ENCODE measurements at places on chromosomes 13 and 19.

DNA sequence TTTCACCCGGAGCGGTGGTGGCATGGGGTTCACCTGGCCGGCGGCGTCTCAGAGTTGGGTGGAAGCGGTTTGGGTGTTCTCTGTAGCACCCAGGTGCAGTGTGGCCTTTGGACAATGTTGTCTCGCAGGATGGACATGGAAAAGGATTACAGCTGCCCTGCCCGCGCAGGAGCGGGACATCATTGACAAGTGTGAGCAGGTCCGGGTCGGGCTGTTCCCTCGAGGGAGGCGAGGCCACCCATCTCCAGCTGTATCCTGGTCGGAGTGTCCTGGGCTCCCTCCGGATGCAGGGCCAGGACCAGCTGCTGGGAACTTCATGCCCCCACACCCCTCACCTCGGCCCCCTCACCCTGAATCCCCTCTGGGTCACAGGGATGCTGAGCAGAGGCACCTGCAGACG, 7.8 kb upstream of the ZNF14 start:
- DNase-seq = no peak

- DNase-seq = no peak
These were observed 27.3 kb upstream of the GPI start for GRCh38 chr19:34337739-34338138.

DNA sequence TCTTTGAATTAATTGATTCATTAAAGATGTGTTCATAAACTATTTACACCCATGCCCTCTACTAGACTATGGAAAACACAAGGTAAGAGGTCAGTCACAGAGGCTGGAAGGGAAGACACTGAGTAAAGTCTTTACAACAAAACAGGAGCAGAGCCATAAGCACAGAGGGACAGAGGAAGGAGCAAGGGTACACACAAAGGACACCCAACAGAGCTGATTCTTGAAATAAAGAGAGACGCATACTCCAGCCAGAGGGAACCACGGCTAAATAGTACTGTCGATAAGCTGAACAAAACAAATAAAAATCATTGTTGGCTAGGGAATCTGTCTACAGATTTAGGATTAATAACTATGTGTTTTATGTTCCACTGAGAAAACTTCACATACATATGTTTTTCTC, 289.2 kb downstream of the EFNB2 start:
- DNase-seq = no peak

GRCh38 chr13:28707629-28708427, 10.9 kb downstream of the SLC46A3 start:
- DNase-seq = no peak

GRCh38 chr19:55289117-55289796, 5.5 kb downstream of the BRSK1 start:
- DNase-seq = no peak

- peak; percentile 71 for DNase-seq
These were observed 205.6 kb downstream of the LHFPL6 start for GRCh38 chr13:39397226-39397895.

- DNase-seq = peak; percentile 2
These were observed 1002.4 kb upstream of the PCDH9 start for GRCh38 chr13:68232351-68233130.

DNA sequence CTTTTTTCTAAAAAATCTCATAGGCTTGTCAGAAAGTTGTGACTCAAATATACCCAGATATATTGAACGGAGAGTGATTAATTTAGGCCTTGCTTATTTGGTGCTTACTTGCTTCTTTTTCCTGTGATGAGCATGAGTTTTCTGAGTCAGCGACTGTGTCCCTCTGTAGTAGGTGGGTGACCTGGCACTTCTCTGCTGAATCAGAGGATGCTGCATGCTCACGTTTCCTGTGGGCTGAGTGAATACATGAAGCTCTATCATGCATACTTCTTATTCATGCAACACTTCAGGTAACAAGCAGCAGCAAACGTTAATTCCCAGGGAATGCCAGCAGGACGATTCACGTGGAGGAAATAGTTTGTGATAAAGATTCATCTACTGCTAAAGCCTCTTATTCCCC, 245.0 kb downstream of the KLF5 start:
- no peak for DNase-seq

DNA sequence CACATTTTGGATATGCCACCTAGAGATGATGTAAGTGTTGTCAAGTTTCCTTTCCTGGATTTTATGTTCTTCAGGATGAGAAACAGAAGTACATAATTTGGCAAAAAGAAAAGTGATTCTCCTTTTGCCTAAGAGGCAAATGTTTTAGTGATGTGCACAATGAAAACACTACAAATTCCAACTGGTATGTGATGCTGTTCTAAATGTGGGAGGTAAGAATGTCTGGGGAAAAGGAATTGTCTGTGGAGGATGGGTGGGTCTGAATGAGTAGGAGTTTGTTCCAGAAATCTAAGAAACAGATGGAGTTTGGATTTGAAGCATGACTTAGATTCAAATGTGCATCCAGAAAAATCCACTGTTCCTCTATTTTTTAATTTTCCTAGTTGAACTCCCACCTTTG, 473.6 kb upstream of the SPRY2 start:
- DNase-seq = no peak

GRCh38 chr19:366951-367350, 22.4 kb upstream of the MIER2 start:
- DNase-seq = no peak

DNA sequence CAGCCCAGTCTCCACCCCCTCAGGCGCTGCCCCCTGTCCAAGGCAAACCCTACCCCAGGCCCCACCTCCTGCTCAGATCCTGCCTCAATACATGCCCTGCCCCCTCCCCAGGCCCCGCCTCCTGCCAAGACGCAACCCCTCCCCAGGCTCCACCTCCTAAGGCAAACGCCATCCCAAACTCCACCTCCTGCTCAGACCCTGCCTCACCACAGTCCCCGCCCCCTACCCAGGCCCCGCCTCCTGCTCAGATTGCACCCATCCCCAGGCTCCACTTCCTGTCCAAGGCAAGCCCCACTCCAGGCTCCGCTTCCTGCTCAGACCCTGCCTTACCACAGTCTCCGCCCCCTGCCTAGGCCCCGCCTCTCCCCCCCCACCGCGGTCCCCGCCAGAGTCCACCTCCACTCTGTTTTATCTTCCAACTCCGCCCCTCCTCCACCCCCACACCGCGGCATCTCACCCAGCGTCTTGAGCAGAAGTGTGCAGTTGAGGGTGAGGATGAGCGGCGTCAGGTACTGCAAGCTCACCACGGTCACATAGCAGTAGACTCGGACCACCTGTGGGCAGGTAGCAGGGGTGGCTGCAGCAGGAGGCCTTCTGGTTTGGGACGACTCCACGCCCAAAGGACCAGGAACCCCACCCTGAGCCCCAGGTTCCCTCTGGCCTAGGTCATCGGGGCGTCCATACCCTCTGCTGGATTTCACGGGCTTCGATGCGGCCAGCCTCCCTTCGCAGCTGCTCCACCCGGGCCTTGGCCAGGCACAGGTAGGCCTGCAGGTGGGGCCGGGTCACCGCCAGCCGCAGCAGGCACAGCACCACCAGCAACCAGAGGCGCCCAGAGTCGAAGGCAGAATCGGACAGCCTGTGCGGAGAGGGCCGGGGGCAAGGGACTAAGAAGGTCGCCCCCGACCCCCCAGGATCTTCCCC, 17.7 kb downstream of the TMEM161A start:
- DNase-seq = peak; percentile 98

- no peak for DNase-seq
These were observed 115.8 kb downstream of the CCNA1 start for GRCh38 chr13:36548129-36548528.

DNA sequence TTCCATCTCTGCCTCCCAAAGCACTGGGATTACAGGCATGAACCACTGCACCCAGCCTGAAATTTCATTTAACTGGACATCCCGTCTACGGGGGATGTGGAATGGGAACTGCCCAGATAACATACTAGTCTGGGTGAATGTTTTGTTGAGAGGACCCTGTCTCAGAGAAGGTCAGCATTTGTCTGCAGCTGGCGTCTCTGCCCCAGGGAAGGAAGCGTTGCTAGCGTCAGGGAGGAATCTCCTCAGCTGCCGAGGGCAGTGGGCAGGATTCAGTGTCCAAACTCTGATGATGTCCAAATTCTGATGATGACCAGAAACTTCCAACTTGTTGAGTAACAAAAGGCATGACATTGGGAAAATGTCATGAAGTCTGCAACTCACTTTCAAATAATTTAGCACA, 3.1 kb downstream of the NXNL1 start:
- DNase-seq = no peak

GRCh38 chr13:112648966-112649690, 40.7 kb upstream of the ATP11A start:
- DNase-seq = no peak

- DNase-seq = no peak
These were observed 89.7 kb upstream of the SIAH3 start for GRCh38 chr13:45941261-45941660.

GRCh38 chr13:37870895-37871550, 1.5 kb upstream of the TRPC4 start:
- DNase-seq = peak; percentile 20

DNA sequence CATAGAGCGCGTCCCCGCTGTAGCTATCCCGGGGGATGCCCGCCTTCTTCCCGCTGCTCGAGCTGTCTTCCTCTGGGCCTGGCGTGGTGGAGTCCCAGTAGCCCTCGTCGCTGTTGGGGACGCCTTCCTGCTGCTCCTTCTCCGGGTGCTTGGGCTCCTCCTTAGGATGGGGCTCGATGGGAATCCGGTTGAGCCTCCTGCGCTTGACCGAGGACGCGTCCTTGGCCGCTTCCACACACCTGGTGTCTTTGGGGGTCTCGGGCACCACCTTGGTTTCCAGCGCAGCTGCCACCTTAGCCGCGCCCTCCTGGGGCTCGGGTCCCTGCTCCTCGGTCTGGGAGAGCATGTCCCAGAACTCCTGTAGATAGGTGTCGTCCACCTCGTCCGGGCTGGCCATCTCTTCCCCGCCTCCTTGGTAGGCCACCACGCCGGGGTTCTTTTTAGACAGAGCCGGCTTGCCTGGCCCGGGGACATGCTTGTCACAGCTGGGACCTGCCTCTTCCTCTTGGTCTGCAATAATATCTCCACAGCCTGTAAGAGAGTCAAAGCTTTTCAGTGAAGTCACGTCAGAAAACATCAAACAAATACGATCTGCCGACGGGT, 2.0 kb downstream of the AMER2 start:
- DNase-seq = no peak

GRCh38 chr19:8208119-8208921, 850 bp upstream of the CERS4 start:
- peak; percentile 23 for DNase-seq

DNA sequence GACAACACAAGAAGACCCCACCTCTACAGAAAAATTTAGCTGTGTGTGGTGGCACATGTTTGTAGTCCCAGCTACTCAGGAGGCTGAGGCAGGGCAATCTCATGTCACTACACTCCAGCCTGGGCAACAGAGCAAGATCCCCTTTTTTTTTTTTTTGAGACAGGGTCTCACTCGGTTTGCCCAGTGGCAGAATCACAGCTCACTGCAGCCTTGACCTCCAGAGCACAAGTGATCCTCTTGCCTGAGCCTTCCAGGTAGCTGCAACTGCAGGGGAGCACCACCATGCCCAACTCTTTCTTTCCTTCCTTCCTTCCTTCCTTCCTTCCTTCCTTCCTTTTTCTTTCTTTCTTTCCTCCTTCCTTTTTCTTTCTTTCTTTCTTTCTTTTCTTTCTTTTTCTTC, 4.2 kb upstream of the CLEC4G start:
- DNase-seq = no peak

- DNase-seq = no peak
These were observed 31.8 kb downstream of the CACNG6 start for GRCh38 chr19:54023191-54023590.

- DNase-seq = peak; percentile 96
These were observed 7.3 kb downstream of the RPS16 start for GRCh38 chr19:39428283-39429112.

DNA sequence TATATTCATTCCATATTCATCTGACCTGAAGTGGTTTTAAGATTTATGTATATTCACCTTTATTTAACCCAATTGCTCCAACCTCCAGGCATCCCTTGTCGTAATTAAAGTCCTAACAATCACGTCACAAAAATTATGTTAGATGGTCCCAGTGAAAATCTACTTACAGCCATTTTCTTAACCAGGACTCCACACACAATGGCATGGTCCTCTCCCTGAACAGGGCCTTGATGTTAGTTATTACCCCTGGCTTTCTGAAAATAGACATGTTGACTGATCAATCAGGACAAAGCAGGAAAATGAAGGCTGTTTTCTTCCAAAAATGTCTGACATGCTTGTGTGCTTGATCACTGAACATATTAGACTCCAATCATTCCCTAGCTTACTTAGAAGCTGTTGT, 542.7 kb upstream of the SLITRK5 start:
- no peak for DNase-seq

- no peak for DNase-seq
These were observed 857.2 kb downstream of the SLITRK1 start for GRCh38 chr13:83024955-83025594.

DNA sequence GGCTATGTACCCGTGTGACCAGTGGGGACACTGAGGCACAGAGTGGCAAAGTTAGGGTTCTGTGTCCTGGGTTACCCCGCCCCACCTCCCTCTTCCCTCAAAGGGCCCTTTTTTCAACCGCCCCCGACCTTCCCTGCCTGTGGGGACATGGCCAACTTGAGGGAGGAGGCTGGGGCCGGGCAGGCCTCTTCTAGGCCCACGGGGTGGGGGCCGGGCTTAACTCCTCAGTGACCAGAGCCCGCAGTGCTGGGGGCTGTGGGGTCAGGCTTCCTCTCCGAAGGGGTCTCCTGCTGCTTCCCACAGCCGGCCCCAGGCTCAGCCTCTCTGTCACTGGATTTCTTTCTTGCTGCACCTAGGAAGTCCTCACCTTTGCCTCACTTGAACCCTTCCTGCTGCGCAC, 23.9 kb downstream of the PIAS4 start:
- DNase-seq = no peak

- DNase-seq = no peak
These were observed 36.8 kb upstream of the PSG9 start for GRCh38 chr19:43306097-43306496.

- DNase-seq = no peak
These were observed 2.1 kb upstream of the RAD23A start for GRCh38 chr19:12943437-12944044.

DNA sequence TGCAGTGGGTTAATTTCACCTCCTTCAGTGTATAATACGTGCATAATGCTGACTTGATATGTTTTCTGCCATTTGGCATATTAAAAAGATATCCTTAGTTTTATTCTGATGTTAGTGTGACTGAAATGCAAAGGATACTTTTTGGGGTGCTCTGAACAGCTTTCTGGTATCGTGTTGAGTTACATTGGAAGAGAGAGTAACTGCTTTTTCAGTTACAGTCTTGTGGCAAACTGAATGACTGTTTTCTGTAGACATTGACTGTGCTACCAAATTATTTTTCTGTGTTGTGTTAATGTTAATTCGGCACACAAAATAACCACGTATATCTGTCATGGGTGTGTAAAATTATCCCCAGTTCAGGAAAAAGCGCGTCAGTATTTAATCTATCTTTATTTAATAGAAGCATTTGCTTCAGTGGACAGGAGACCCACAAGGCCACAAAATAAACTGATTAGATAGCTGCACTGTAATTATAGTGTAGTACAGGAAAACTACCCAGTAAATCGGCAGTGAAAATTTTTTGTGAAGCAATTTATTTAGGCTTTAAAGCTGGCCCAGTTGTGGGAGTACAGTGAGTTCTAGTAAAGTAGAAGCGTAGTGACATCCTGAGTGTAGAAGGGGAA, 2.5 kb downstream of the URI1 start:
- no peak for DNase-seq
